Stimulated activated CD4-positive, alpha-beta T cell treated with anti-CD3 and anti-CD28 coated beads, Interleukin-15, amount 100 ng/mL, for 1 hour (primary cell): ENCODE measurements at places on chromosomes 11 and 22.

DNA sequence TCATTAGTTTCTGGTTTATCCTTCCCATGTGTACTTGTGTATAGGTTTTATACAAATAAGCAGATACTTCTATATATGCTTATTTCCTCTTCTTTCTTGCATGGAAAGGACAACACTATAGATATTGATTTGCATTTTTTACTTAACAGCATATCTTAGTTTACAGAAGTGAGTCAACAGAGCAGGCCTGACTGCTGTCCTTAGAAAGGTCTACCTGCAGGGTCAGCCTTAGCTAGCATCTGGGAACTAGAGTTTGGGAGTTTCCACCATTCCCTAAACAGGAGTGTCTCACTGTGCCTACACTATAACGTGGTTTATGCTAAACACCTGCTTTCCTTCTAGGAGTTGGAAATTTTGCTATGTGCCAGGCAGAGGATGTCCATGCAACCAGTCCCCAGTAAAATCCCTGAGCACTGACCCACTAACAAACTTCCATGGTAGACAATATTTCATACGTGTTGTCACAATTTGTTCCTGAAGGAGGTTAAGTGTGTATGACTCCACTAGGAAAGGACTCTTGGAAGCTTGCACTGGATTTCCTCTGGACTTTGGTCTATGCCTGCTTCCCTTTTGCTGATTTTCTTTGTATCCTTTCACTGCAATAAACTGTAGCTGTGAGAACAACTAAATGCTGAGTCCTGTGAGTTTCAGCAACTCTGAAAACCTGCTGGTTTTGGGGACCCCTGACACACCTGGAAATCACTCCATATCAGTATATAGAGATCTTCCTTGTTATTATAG lies 17.7 kb downstream of the PRR14L start:
- DNase-seq: no peak

DNA sequence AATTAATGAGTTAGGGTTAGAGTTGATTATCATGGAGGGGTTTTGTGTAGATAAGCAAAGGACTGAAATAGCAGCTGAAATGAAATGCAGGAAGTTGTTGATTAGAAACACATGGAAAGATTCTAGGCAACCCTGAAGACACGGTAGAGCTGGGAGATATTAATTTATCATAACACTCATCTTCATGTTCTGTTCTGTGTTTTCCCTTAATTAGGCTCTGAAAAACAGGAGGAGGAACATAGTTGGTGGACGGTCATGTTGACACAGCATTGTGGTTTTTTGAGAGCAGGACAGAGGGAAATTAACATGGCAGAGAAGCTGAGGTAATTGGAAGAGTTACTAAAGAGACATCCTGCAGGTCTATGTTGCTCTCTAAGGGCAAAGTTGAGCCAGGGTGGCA lies 138.8 kb upstream of the UBASH3B start:
- DNase-seq: no peak

DNA sequence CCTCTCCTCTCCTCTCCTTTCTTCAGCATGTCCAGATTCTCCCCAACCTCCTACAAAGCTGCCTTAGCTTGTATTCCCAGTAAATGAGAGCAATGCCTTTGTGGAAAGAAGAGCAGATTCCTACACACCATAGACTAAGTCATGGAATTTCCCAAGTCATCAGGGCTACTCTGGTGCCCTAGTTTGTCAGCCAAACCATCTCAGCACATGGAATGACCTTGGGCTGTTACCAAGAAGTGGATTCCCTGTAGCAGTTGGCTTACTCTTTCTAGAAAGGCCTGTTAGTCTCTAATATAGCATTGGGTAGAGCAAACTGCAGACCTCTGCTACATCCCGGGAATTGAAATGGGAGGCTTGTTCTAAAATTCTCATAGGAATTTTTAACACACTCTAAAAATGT lies 108.9 kb upstream of the OLFML1 start:
- no peak for DNase-seq

DNA sequence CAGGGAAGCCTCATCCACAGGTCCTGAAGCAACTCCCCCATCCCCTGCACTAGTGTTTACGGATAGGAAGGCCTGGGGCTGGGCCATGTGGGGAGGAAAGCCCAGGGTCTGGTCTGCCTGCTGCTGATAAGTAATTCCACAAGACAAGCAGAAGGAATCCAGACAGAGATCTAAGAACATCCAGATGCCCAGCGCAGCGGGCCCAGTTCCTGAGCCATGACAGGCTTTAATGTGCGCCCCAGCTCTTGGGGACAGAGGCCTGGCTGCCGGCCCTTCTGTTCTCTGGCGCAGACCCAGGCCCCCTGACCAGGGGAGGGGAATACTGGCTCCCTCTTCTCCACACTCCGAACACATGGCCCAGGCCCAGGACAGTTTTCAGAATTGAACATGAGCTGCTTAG lies 28.8 kb upstream of the ETS1 start:
- DNase-seq: no peak

- no peak for DNase-seq
Measured at GRCh38 chr22:40928657-40929056, 22.5 kb upstream of the RBX1 start.

GRCh38 chr11:103649401-103649895 lies 387.0 kb upstream of the DDI1 start:
- no peak for DNase-seq

- no peak for DNase-seq
Measured at GRCh38 chr11:121672630-121673487, 220.1 kb upstream of the SORL1-AS1 start.

- no peak for DNase-seq
Measured at GRCh38 chr11:3995307-3995706, 99.3 kb upstream of the RRM1 start.

DNA sequence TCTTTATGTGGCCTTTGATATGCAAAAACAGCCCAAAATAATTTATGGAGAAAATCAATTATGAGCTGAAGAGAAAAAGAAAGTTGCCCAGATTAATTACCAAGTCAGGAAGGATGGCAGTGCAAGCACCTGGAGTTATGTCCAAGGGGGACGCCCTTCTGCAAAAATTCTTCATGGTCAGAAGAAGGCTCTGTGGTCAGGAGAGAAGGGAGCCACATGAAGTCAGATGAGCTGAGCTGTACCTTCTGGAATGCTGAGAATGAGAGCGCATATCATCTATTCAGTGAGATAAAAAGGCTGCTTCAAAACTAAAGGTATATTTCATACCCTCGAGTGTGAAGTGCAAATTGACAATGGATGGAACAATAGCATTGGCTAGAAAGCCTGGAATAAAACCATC lies 607.4 kb downstream of the NTM start:
- DNase-seq: no peak

- DNase-seq: no peak
Measured at GRCh38 chr11:102551169-102551781, 20.7 kb upstream of the MMP7 start.

DNA sequence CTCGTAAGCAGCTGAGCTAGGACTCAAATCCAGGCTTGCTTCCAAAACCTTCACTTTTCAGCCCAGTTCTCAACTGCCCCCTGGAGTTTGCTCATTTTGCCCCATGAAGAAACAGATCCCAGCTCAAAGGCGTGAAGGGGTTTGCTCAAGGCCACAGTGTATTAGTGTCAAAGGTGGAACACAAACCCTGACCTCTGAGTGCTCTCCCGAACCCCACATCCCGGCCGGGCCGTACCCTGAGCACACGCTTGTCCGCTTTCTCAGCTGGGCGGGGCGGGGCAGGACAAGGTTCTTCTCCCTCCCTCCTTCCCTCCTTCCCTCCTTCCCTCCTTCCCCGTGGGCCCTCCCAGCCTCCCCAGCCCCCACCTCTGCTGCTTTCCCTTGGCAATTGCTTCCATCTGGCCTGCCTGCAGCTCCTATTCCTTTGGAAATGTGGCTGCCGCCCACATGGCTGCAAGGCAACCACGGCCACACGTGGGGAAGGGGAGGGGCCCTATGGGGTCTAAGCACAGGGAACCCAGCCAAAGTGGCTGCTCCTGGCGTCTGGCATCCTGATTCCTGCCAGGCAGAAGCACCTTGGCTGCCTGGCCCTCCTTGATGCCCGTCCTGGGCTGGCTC lies 4.1 kb downstream of the ST3GAL4 start:
- DNase-seq: no peak

DNA sequence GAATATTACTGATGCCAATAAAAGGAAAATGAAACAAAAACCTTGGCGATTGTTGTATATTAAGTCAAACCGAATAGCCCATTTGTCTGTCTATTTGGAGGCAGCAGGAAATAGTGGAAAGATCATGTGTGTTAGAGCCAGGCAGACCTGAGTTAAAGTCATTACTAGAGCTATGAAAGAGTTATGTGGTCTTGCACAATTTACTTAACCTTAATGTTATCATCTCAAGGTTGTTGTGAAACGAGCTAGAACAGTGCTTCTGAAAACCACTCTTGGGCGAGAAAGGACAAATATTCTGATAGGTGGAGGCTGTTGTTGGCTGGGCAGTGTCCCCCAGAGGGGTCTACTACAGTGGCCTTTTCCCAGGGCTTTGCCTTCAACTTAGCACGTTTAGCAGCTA lies 60.0 kb upstream of the NUP160 start:
- no peak for DNase-seq

GRCh38 chr11:12863605-12864121 lies 145.5 kb upstream of the RASSF10 start:
- DNase-seq: no peak

DNA sequence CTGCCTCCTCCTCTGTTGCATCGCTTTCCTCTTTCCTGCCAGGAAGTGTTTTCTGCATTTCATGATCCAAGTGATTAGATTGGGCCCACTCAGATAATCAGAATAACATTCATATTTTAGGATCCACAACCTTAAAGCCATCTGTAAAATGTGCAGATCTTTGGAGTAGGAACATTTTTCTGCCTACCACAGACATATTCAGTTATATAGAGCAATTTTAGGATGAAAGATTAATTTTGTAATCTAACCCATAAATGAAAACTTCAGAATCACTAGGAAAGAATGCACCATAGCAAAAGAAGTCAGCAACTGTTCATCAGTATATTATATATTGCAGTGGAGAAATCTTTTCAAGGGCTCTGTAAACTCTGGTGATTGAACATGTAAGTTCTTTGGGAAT lies 659.9 kb upstream of the LUZP2 start:
- no peak for DNase-seq

- DNase-seq: no peak
Measured at GRCh38 chr22:39317775-39318506, 1.5 kb downstream of the RPL3 start.

DNA sequence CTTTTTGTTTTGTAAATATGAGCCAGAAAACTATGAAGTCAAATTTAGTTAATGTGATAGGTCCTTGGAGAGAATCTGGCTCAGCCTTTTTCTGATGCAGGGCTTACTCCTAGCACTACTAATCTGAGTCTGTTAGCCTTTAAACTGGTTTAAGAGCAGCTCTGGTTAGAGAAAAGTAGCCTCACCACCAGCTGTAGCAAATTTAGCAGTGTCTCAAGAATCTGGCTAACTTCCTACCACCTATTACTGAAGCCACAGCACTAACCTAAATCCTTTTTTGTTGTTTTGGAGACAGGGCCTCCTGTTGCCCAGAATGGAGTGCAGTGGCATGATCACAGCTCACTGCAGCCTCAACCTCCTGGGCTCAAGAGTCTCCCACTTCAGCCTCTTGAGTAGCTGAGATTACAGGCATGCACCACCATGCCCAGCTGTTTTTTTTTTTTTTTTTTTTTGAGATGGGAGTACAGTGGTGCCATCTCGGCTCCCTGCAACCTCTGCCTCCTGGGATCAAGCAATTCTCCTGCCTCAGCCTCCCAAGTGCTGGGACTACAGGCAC lies 13.9 kb downstream of the RBM4B start:
- DNase-seq: no peak

DNA sequence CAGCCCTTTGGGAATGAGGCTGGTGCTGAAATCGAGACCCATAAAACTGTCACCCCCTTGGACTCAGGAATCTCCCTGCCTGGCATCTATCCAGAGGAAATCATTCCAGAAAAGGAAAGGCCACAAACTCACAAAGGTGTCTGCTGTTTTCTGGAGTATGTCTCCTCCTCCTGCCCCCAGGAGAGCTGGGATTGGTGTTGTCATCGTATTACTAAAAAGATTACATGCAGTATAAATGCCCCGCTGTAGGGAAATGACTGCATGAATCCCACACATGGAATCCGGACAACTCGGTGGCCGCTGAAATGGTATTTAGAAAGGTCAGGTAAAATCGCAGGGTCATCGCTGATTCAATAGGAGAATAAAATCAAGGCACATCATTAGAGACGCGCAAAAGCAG lies 18.9 kb upstream of the RFPL3 start:
- no peak for DNase-seq

DNA sequence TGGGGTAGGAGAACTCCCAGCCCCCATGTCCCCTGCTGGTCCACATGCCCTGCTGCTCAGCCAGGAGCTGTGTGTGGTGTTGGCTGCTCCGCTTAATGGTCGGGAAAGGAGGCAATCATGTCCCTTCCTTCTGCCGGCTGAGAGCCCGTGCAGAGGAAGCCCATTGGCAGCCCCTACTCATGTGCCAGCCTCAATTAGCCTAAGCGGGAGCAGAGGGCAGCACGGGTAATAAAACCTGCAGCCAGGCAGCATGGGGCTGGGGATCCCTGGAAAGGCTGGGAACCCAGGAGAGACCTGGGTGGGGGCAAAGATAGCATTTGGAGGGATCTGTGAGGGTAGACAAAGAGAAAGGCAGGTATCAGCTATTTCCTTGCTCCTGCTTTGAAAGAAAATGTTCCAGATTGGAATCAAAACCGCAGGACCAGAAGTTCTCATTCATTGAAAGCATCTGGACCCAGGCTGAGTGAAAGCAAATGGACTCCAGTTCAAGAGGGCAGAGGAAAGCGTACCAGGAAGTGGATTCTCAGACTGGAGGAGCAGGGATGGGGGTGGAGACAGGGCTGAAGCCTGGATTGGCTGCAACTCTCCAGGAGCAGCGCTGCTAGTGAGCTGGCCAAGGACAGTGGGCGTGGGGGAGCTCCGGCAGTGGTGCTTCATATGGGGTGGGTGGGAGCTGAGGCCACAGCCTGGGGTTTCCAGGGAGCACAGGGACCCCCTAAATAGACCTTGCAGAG lies 103.4 kb upstream of the NECTIN1 start:
- DNase-seq: no peak

- no peak for DNase-seq
Measured at GRCh38 chr11:107102692-107103477, 84.6 kb upstream of the GUCY1A2 start.
